Lower lobe of right lung (tissue), 2 donors: ENCODE measurements at places on chromosomes 7 and 10. TPM values are rescaled to one million over a fixed set of nuclear protein-coding genes. Genes with fewer than 3 reads are reported as not detected.
A peak's percentile ranks its signal among the peaks of the same experiment; 100 is the strongest.

NSUN6 gene
- 13.1 TPM for total RNA-seq

DNA sequence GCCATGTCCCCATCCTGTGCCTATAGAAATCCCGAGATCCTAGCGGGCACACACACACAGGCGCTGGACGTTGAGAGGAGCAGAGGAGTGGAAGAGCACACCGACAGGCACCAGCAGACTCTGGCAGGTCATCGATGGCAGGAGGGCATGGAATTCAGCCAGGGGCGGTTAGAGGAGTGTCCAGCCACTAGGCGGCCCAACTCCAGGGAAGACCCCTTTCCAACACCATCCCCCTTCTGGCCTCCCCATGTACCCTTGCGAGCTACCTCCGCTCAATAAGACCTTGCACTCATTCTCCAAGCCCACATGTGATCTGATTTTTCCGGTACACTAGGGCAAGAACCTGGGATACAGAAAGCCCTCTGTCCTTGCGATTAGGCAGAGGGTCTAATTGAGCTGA is 356.0 kb upstream of the DPP6 start:
- H3K36me3 ChIP-seq = no peaks in the 10 kb centered on the region
- H3K4me3 ChIP-seq = no peak overlapping the region
- no peak overlapping the region for H3K27ac ChIP-seq
- no peaks in the 10 kb centered on the region for H3K4me1 ChIP-seq
- no peaks in the 10 kb centered on the region for H3K27me3 ChIP-seq

DNA sequence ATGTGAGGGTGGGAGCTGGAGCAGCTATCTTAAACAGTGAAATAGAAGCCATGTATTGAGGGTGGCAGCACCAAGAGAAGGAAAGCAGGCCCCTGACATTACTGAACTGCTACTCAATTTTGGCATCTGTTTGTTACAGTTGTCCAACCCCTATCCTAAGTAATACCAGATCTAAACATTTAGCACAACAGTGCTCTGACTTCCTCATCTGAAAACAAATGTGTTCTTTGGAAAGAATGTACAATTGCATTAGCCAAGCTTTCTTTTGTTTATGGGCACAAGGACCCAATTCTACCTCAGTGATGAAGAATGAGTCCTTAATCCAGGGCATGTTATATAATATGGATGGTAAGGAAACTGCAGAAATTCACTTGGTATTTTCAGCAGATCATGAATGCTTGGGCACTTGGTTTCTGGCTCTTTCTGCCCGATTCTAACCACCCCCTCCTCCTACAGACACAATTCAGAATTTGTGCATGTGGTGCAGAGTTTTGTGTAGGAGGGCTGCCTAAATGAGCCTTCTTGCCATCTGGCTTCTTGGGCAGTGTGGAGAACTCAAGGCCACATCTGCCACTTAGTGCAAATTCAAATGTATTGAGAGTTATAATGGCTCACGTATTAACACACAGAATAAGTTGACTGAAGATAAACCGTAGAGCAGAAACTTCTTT is 36.9 kb upstream of the KMT2E start:
- no peaks in the 10 kb centered on the region for H3K36me3 ChIP-seq
- H3K4me3 ChIP-seq = peak overlapping the region; percentile 24
- no peaks in the 10 kb centered on the region for H3K27me3 ChIP-seq
- peaks cover 75% of the 10 kb centered on the region for H3K4me1 ChIP-seq

CLEC5A gene
- 7.5 TPM for total RNA-seq

ADRB1 gene
- total RNA-seq = 35.6 TPM

DNA sequence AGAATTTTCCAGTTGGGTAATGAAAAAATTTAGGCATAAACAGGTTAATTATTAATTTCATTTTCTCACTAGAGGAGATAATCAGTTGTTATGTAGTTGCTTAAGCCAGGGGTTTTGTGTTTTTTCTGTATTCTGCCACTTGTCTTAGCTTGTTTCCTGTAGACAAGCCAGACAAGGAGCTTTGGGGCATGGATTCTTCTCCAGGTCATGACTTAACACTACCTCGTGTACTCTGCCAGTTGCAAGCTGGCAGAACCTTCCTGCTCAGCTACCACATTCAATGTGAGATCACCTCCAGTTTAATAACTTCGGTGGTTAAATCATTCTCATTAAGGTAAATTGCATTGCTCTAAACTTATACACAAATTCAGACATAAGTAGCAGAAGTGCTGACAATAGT is 1.8 kb downstream of the CCM2 start:
- peaks cover 28% of the 10 kb centered on the region for H3K4me1 ChIP-seq
- DNase-seq = no peak
- H3K4me3 ChIP-seq = no peak overlapping the region
- no peaks in the 10 kb centered on the region for H3K27me3 ChIP-seq
- H3K36me3 ChIP-seq = no peaks in the 10 kb centered on the region

GRCh38 chr7:37698782-37699181 is 15.2 kb downstream of the GPR141 start:
- no peak overlapping the region for H3K27ac ChIP-seq
- no peak for DNase-seq
- H3K36me3 ChIP-seq = no peaks in the 10 kb centered on the region
- peaks cover 7% of the 10 kb centered on the region for H3K4me1 ChIP-seq

- H3K27ac ChIP-seq = no peak overlapping the region
- peaks cover 8% of the 10 kb centered on the region for H3K27me3 ChIP-seq
- no peaks in the 10 kb centered on the region for H3K4me1 ChIP-seq
- DNase-seq = no peak
- no peaks in the 10 kb centered on the region for H3K36me3 ChIP-seq
Measured at GRCh38 chr10:9301148-9301547, 1246.7 kb downstream of the GATA3 start.

DNA sequence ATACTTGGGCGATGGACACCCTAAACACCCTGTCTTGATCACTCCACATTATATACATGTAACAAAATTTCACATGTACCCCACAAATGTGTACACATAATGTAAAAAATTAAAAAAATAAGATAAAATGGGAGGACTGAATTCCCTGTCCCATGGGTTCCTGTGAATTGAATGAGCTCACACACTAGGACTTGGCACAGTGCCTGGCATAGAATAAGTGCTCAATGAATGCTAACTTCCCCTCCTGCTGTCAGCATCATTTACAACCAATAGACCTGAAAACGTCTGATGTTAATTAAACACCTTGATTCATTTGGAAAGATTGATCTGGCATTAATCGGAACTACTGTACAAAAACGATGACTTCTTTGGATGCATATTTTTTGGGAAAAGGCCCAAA is 117.3 kb upstream of the ZNF438 start:
- no peak overlapping the region for H3K4me3 ChIP-seq
- no peaks in the 10 kb centered on the region for H3K27me3 ChIP-seq
- DNase-seq = no peak
- H3K4me1 ChIP-seq = peaks cover 14% of the 10 kb centered on the region

PODXL gene
- total RNA-seq = 116 TPM

GSTO2 gene
- total RNA-seq = 7.8 TPM

- no peak overlapping the region for H3K4me3 ChIP-seq
- no peaks in the 10 kb centered on the region for H3K27me3 ChIP-seq
- no peaks in the 10 kb centered on the region for H3K4me1 ChIP-seq
- no peak overlapping the region for H3K27ac ChIP-seq
- no peak for DNase-seq
Measured at GRCh38 chr10:131211559-131211958, 100.0 kb downstream of the TCERG1L start.

GRCh38 chr10:19491166-19491565 is 325.1 kb upstream of the PLXDC2 start:
- H3K36me3 ChIP-seq = no peaks in the 10 kb centered on the region
- no peak overlapping the region for H3K27ac ChIP-seq
- no peak overlapping the region for H3K4me3 ChIP-seq
- no peaks in the 10 kb centered on the region for H3K27me3 ChIP-seq
- no peaks in the 10 kb centered on the region for H3K4me1 ChIP-seq

PI4K2A gene
- 29.7 TPM for total RNA-seq
